ENCODE measurements at places on chromosomes 6 and 20.

GRCh38 chr6:170165085-170165470, 125.8 kb downstream of the DLL1 start:
- no peak for DNase-seq

DNA sequence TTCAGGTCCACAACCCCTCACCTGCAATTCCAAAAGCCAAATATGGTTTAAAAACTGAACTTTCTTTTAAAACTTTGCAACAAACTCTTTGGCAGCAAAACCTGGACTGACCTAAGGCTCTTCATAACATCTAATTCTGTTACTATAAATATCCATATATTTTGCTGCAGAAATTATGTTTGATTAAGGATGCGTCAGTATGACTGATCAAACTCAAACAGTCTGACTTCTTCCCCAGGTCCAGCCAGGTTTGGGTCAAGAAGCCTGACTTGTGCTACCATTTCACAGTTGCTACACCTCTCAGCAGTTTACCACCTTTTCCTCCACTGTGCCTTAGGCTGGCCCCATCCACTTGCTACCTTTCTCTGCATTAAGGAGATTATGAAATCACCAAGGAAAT, 127.0 kb upstream of the DUSP22 start:
- DNase-seq, result no peak

DNA sequence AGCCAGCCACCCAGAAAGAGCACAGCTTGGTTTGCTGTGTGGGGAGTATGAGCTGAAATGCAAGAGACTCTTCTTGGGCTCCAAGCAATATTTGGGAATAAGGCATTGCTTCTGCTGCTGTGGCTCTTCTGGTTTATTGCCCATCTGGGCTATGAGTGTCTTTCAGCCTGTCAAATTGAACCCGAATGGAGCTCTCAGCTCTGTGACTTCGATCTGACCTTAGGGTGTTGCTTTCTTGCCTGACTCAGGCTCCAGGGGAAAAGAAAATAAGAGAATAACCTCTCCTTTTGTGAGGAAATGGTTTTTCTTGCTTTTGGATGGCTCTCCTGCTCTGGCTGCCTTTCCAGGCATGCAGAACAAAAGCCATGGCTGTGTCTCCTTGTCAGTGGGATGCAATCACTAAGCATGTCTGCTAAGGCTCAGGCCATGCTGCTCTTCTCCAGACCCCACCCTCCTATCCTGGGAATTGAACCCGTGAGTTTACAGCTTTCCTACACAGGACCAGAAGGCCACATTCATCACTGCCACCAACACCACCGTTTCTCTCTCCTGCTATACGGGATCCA, 169.4 kb upstream of the JAG1 start:
- no peak for DNase-seq

DNA sequence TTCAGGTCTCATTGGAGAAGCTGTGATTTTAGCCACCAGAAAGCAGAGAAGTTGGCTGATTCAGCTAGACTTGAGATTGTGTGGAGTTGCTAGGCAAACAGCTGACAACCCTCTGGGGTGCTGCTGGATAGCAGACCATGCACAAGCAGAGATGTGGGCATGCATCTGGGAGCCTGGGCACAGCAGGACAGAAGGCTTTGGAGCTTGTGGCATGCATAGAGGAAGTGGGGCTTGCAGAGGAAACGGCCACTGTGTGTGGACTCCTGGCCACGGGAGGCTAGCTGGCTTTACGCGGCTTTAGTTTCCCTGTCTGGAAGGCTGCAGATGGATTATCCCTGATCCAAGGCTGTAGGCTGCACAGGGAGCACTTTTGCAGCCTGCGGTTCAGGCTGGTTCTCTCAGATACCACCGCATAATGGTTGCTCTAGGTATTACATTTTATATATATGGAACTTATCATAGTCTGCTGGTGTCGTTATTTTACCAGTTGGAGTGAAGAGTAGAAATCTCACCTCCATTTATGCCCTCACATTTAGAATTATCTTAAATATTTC, 10.4 kb downstream of the ZNF831 start:
- DNase-seq, result no peak

DNA sequence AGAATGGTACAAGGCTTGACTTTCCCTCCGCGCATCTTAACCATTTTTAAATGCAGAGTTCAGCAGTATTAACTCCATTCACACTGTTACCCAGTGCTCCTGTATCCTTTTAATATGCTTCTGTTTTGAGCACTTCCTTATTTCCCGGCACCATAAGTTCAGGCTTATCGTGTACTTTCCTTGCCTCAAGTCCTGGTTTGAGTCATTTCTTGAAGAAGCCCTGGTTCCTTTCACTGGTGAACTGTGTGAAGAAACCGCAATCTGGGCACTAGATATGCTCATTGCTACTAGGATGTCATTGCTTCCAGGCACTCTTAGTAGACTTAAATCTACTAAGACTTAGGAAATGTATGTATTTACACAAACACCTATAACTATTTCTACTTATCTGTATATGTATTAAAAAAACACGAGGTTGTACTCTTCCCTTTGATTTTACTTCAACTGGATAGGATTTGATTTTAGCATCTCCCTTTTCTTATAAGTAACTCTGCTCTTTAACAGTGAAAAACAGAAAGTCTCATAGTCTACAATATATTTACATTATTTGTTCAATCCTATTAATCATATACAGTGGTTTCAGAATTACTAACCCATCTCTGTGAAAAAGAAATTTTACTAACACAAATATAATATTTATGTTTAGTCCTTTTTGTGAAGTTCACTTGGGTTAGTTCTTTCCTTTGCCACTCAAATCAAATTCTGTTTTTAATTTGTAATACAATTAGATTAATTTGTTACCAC, 135.5 kb downstream of the CDKAL1 start:
- no peak for DNase-seq

DNA sequence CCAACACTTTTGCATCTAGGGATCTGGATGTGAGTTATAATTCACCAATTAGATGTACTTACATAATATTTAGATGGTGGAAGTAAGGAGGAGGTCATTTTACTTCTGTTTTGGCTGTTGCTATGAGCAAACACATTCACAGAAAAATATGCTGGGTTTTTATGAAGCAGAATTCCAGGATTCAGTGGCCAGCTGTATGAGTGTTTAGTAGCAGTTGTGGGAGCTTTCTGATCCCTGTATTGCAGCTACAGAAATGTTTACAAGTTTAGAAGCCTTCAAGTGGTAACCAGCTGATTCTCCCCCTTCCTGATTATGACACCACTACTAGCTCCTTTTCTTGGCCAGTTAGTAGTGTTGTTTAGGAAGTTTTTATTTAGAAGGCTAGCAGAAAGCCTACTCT, 177.0 kb downstream of the TENT5A start:
- no peak for DNase-seq

DNA sequence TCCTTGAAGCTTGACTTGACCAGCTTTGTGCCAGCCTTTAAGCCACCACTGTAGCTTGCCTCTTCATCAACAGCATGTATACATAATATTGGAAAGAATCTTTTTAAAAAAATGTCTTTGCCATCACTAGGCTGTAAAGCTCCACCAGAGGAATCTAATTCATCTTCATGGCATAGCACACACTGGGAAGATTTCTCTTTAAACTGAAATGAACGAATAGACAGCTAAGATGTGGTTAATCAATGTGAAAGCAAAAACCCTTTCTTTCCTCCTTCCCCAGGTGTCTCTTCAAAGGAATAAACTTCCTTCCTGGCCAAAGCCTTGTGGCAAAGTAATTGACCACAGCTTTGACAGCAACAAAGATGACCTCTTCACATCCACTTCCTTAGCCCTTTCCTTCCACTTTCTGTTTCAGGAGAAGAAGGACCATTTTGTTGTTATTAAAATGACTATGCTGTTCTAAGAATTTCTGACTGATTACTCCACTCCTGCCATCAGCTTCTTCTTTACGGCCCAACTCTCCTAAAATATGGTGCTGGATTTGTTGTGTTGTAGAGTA, 428.7 kb upstream of the SOX4 start:
- DNase-seq, result no peak

GRCh38 chr6:30317913-30318589, 8.7 kb upstream of the TRIM39 start:
- DNase-seq, result no peak

- no peak for DNase-seq
Measured at GRCh38 chr6:18664401-18664800, 277.3 kb downstream of the RNF144B start.

GRCh38 chr20:10478205-10478604, 43.1 kb downstream of the SLX4IP start:
- no peak for DNase-seq

DNA sequence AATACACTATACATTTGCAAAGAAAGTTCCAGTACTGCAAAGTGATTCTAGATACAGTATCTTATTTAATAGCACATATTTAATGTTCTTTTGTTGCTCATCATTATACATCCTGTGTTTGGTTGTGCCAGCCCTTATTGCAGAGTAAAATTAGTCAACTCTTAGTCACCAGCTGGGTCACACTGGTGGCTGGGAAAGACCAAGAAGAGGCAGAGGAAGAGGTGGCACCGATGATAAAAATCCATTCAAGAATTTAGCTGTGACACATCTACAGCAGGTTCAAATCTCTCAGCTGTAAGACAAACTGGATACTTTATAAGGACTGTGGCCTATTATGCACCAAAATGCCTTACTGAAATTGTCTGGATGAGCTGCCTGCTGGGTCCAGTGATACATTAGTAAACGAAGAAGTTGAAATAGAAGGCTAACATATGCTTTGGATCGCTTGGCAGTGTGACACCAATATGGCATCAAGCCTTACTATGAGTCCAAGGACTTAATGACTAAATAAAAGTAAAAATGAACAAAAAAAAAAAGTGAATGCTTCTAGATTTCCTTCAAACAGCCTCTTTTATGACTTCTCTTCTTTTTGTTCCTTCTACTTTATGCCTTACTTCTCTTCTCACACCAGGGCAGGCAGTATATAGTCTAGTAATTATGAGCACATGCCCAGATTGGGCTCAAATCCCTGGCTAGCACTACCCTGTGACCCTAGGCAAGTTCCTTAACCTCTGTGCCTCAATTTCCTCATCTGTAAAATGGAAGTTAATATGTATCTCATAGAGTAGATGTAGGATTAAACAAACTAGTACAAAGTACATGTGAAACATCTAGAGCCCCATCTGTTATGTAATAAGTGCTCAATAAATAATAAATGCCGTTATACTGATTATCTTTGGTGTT, 29.4 kb upstream of the RNF8 start:
- DNase-seq, result no peak

GRCh38 chr6:112432853-112433252, 85.7 kb downstream of the RFPL4B start:
- DNase-seq, result no peak

GRCh38 chr20:48096957-48097890, 311.9 kb upstream of the SULF2 start:
- DNase-seq, result no peak

- DNase-seq, result no peak
Measured at GRCh38 chr6:161660666-161661571, 387.1 kb upstream of the AGPAT4 start.

DNA sequence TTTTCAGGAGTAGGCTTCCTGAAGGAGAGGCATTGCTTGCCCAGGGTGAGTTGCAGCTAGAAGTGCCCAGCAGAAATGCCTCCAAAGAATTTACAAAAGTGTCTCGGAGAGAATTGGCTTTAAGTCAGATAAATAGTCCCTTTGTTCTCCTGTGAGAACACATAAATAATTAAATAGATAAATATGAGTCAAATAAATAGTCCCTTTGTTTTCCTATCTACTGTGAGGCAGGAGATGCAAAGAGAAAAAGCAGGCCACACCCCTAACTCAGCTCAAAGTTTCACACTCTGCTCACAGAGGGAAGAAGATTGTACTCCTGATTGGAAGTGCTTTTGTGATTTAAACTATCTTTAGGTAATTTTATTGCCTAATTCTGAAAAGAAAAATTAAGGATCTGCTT, 180.7 kb upstream of the PRSS16 start:
- DNase-seq, result no peak

DNA sequence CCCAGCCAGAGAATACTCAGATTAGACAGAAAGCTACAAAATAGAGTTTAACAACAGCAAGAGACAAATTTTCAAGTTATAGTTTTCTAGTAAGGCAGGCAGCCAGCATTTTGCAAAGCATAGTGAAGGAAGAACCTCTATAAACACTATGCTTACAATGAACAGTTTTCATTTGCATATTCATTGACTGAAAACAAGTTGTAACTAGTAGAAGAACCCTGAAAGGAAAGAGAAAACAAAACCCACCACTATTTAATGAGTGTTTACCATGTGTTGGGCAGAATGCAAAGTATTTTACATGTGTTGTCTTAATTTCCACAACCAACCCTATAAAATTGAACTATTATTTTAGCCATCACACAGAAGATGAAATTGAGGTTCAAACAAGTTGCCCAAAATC, 196.1 kb downstream of the UBE3D start:
- no peak for DNase-seq

DNA sequence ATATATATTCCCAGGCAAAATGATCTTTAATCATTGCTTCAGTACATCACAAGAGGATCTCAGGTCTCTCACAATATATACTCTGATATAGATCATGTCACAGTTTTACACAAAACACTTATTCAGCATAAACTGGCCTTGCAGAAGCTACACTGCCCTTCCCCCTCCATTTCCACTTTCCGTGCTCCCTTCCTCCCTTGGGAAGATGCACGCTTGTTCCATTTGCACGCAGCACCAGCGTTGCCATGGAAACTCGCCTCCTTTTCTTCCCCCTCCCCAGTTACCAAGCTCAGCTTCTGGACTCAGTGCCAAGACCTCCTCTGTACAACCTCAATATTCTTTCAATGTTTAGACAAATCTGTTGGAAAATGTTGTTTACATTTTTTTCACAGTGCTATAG, 154.6 kb downstream of the RFPL4B start:
- DNase-seq, result no peak

- no peak for DNase-seq
Measured at GRCh38 chr6:160027076-160027475, 58.2 kb downstream of the IGF2R start.

DNA sequence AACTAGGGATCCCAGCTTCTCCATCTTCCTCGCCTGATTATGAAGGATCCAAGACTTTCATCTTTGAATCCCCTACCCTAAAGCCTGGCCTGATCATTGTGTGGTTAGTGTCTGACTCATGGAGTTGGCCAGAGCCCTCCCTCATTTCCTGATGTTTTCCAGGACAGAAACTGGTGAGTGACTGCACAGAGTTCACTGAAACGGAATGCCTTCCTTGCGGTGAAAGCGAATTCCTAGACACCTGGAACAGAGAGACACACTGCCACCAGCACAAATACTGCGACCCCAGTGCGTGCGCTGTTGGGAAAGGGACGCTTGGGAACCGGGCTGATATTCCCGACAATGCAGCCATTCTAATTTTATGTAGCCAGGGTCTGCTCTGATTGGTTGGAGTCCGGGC, 4.0 kb downstream of the CD40 start:
- no peak for DNase-seq

GRCh38 chr20:21360705-21361104, 36.6 kb downstream of the NKX2-4 start:
- DNase-seq, result no peak

All from CD4-positive, alpha-beta T cell treated with Interleukin-15 for 1 hour (primary cell).